ENCODE measurements at places on chromosomes 2 and 18.

DNA sequence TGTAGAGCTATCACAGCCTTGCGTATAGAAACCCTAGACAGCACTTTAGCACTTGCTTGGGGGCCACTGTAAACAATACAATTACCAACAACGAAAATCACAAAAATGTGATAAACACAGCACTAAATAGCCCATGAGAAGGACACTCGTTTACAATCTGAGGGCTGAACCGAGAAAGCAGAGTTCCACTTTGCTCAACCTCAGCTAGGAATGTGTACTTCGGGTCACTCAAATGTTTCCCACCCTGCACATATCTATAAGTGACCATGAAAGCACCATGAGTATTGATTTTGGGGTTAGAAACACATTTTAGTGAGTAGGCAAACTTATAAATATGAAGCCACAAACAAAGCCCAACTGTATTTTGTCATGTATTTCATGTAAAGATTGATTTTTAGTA, 62.3 kb downstream of the FRZB start:
- DNase-seq = no peak

DNA sequence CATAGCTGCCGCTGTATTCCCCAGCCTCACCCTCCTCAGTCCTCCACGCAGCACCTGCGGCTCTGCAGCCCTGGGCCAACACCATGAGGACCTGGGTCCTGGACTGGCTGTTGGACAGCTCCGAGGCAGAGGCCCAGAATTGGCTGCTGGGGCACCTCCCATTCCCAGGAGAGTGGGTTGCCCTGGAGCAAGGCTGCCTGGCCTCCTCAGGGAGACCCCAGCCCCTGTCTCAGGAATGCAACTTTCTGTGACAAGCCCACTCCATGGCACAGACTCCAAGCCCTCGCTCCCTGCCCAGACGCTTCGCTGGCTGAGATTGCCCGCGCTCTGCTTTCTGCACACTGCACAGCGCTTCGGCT, 33.0 kb downstream of the CYP26B1 start:
- DNase-seq = peak; percentile 61

GRCh38 chr2:26674002-26674751, 18.3 kb upstream of the KCNK3 start:
- DNase-seq = peak; percentile 44

- DNase-seq = no peak
Measured at GRCh38 chr2:232668805-232669444, 28.2 kb upstream of the GIGYF2 start.

GRCh38 chr2:176533505-176534193, 264.4 kb downstream of the MTX2 start:
- no peak for DNase-seq

GRCh38 chr2:168189835-168190569, 57.4 kb downstream of the STK39 start:
- no peak for DNase-seq

GRCh38 chr2:237143118-237143517, 57.4 kb downstream of the COPS8 start:
- peak; percentile 22 for DNase-seq

GRCh38 chr2:16141641-16141921, 201.2 kb downstream of the MYCN start:
- DNase-seq = no peak

DNA sequence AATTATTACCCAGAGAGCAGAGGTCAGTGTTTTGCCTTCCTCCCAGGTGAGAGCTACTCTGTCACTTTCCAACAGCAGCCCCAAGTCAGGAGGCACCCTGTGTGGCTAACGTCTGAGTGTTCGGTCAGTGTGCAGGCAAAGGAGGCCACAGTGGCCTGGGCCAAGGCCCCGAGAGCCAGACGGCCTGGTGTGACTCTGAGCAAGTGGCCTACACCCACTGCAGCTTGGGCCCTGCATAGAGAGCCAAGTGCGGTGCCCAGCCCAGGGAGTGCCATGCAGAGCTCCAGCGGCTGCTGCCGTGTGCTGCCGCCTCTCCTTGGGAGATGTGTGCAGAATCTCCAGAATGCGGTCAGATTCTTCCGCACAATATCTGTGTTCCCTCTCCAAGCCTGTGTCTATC, 70.4 kb downstream of the GNAL start:
- no peak for DNase-seq

GRCh38 chr2:202452744-202453143, 76.6 kb downstream of the BMPR2 start:
- no peak for DNase-seq

DNA sequence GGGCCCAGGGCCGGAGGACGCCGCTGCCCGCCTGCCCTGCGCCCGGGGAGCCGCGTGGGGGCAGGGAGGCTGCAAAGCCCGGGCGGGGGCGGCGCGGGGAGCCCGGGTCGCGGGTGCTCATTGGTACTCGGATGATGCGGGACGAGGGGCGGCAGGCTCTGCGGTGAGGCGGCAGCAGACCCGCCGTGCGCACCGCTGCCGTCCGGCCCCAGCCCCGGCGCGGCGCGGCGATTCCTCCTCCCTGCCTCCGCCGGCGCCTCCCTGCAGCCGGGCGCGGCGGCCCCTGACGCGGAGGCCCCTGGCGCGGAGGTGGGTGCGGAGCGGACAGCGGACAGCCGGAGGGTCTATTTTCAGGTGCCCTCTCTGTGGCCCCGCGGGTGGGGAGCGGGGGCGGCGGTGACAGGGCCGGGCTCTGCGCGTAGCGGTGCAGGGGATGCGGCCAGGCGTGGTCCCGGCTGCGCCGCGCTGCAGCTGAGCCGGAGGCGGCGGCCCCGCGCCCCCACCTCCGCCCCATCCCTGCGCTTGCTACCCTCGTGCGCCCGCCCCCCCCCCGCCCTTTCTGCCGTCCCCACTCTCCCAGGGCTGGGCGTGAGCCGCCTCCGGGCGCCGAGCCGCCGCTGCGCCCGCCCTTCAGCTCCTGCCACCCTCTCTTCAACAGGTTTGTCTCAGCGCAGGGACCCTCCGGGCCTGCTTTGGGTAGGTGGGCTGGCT, 640 bp downstream of the SPTBN1 start:
- DNase-seq = peak; percentile 81

- DNase-seq = no peak
Measured at GRCh38 chr2:196274387-196274809, 103.0 kb upstream of the STK17B start.

DNA sequence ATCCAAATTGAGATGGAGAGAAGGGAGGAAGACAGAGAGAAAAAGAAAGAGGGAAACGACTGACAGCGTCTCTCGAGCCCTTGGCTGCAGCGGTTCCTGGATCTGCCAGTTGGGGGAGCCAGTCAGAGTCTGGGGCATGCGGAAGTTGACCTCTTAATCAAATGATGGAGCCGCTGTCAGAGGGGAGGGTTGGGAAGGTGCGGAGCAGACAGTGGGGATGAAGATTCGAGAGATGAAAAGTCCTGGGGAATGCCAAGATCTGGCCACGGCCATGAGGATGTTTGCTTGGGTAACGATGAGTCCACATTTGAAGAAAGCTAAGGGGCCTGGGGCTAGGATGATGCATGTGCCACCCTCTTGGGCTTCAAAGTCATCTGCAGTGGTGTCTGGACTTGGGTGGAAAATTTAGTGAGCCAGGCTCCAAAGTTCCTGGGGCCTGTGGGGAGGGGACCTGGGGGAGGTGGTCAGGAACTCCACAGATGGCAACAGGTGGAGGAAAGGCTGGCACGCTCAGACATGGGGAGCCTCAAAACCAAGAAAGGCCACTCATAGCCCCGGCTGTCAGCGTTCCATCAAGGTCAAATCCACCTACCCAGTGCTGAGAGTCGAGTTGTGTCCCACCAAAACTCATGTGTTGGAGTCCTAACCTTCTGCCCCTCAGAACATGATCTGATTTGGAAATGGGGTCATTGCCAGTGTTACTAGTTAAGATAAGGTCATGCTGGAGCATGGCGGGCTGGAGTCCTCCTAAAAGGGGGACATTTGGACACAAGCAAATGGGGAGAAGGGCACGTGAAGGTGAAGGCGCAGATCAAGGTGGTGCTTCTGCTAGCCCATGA, 200.1 kb downstream of the NDUFA10 start:
- no peak for DNase-seq

DNA sequence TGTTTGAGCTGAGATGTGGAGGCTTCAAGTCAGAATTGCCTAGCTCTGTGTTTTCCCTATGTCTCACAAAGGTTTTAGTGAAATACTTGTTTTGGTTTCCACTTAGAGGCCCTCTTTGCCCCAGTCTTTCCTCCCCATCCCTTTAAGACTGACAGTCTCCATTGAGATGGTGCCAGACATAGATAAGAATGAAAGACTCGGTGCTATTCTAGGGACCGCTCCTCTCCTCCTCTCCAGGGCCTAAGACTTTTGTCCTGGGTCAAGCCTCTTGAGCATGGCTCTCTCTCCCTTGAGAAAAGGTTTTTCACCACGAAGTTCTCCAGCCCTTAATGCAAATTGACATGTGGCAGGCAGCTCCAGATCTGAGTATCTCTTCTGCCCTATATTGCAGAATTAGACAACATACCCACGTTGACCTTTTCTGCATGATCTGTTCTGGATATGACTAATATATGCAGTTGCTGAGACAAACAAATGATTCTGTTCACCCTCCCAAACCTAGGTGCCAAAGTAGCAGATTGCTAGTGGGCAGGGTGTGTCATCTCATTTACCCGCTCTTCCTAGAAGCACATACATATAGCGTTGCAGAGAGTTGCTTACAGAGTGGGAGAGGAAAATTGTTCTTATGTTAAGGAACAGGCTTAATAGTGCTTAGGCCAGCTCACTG, 47.5 kb upstream of the ACSL3 start:
- DNase-seq = no peak

- DNase-seq = peak; percentile 75
Measured at GRCh38 chr2:217035967-217036366, 176.1 kb upstream of the TNP1 start.

DNA sequence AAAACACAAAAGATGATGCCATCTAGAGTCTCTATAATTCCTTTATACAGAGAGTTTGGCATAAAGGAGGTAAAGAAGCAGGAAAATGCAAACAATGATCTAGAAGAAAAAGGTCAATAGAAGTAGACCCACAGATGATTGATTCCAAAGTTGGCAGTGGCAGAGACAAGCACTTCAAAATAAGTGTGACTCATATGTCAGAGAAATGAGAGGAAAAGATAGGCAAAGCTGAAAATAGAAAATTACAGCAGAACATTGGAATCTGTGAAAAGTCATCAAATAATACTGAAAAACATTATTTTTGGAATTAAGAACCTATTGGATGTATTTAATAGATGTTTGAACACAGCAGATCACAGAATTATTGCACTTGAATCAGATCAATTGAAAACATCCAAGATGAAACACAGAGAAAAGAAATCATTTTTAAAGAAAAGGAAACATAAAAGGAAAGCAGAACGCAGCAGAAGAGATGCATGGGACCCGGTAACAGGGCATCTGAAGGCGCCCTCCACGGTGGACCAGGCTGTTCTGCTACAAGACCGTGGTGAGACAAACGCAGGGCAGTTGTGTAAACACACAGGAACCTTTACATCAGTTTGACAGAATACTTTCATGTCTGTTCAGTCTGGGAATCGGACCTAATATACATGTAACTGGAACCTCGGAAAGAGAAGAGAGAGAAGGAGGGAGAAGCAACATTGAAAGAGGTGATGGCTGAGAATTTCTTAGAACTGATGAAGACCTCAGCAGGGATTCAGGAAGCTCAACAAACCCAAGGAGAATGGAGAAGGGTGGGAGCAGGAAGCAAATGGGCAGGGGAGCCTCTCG, 74.6 kb upstream of the GPC1 start:
- DNase-seq = no peak

GRCh38 chr2:239852272-239852671, 172.9 kb downstream of the NDUFA10 start:
- DNase-seq = no peak

- DNase-seq = no peak
Measured at GRCh38 chr18:11246495-11247300, 97.3 kb upstream of the PIEZO2 start.

GRCh38 chr18:42072407-42072806, 117.4 kb downstream of the PIK3C3 start:
- no peak for DNase-seq

GRCh38 chr2:84962917-84963316, 8.0 kb upstream of the KCMF1 start:
- no peak for DNase-seq

DNA sequence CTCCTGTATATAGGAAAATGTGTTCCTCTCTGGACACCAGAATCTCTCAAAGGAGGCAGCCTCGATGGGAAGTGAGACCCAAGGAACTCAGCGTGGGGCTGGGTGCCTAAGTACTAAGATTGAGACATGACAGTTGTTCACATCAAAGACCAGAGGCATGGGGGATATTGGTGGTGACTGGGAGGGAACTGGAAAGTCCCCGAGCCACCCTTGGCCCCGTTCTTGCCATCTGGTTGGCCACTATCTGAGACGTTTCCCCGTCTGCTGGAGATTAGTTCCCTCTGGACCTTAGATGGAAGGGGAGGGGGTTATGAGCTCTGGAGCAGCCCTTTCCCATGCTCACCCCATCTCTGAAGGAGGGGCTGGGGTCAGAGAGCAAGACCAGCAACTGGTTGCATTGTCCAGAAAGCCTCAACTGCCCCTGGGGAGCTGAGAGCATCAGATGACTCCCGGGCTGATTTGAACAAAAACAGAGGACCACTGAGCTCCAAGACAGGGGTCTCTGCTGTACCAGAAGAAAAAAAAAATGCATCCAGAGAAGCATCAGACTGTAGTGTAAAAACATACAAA, 11.8 kb downstream of the FBLN7 start:
- no peak for DNase-seq

DNA sequence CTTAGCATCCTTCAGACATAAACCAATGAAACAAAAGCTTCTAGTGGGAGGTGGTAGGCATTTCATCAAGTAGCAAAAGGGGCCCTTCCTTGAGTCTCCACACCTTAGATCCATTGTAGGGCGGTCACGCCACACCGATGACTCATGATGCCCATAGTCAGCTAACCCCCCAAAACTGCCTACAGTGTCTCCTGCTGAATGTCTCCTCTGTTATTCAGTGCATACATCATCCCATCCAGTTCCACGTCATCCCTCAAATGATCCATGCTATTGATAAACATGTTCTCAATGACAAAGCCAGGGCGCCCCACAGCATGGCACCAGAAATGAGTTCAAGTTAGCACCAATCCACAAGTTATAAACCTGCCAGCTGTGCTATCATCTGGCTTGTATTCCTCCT, 57.4 kb upstream of the ACKR3 start:
- DNase-seq = no peak

DNA sequence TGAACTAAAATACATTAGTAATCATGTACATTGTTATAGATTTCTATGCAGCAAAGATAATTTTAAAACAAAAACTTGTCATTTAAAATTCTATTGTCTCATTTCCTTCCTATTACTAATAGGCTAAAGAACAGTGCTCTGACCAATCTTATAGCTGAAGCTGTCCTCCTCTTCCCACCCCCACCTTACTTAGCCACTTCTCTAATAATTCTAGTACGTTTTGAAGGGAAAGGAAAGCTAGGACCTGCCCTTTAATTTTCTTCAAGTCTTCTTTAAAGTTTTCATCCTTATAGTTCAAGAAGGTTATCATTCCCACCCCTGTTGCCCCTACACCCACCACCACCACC, 121.6 kb downstream of the RBMS1 start:
- no peak for DNase-seq

Data from left forelimb (tissue), 1 donor.